ENCODE measurements at places on chromosomes 4 and X.

GRCh38 chrX:143378851-143379250, 138.4 kb downstream of the SPANXN3 start:
- DNase-seq = no peak

DNA sequence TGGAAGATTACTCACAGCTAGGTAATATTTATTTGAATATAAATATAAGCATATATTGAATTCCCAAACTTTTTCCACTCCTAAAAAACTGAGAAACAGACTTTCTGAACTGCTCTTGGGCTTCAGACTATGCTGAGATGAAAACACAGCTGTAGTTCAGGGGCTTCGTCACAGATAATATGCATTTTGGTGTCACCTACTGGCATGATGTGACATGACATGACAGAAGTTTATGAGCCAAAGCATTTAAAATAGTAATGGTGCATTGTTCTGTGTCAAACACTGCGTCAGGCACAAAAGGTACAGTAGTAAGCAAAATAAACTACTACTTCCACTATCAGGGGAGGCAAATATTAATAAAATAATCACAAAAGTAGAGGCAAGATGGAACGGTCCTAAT, 171.3 kb downstream of the BTC start:
- DNase-seq = no peak

DNA sequence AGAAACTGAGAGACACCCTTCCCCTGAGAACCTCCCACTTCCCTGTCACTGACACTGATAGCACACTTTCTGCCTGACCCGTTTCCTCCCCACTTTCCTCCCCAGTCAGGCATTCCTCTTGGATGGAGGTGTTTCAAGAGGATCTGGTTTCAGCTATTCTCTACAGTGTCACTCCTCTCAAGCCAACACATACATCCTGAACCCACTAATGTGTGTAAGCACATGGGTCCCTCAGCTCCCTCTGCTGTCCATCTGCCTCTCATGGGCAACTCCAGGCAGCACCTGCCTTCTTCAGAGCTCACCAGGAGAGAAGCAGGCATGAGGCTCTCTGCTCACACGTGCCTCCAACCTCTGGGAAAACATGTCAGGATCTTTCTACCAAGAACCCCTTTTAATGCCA, 207.6 kb downstream of the NAF1 start:
- peak; percentile 20 for DNase-seq

DNA sequence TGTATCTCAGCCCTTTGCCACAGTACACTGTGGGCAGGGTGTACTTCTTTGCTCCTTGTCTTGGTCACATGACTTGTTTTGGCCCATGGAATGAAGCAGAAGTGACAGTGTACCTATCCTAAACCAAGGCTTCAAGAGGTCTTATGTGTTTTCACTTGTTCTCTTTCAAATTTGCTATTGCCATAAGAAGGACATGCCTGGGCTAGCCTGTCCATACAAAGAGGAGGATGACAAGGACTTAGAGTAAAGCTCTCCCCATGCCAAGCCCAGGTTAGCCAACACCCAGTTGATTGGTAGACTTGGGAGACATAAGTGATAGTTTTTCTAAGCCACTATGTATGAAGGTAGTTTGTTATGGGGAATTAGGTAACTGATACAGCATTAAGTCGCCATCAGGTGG, 141.1 kb upstream of the MID1 start:
- DNase-seq = no peak

GRCh38 chrX:17707731-17708130, 29.6 kb upstream of the SCML1 start:
- DNase-seq = no peak

DNA sequence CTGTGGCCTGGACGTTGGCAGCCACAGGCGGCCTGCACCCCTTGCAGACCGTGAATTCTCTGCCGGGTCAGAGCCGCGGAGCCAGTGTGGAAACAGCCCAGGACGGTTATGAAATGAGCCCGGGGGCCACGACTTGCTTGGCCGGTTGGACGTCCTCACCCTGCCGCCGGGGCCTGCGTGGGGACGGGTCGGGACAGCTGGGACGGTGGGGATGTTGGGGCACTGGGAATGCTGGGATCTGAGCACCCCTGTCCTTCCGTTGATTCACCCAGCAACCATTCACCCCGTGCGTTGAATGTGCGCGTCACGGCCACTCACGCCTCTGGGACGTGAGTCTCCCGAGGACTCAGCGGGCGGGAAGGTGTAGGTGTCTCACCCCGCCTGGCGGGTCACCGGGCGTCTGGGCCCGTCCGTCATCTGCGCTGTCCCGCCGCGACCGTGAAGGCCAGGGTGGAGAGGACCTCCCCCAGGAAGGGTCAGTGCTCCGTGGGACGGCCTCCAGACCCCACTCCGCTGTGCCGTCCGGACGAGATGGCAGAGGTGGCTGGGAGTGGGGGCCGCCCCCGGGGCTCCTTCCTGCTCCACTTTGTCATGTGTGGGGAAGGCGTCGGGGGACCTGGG, 4.5 kb upstream of the PLCXD1 start:
- DNase-seq = no peak

DNA sequence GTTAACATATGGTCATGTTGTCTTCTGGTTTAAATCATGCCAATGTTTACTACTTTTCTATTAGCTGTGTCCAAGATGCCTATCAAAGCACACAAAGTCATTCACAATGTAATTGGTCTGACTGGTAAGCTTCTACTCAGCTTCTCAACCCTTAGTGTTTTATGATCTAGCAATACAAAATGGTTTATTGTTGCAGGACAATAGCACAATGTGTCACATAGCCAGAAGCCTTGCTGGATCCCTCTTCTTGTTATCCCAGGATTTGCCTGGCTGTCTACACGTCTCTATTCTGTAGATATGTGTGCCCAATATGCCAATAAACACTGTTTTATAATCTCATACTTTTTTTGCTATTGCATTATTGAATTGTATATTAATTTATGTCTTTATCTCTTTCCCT, 1111.0 kb upstream of the AGA start:
- no peak for DNase-seq

GRCh38 chrX:42505016-42505415, 272.9 kb downstream of the PPP1R2C start:
- peak; percentile 33 for DNase-seq

DNA sequence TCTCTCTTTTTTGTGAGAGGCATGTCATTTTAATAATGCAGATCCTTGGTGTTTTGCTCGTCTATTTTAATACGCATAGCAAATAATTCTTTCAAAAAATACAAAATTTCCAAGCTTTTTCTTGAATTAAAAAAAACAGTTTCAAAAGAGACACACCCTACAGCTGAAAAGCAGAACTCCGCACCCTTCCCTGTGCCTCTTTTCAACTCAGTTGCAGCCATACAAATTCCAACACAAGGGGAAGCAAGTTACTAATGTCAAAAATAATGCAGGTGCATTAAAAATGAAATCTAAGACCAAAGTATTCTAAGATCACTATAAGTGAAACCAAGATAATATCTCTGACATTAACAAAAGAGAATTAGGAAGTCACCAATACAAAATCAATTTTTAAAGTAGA, 66.6 kb downstream of the NR3C2 start:
- DNase-seq = no peak

DNA sequence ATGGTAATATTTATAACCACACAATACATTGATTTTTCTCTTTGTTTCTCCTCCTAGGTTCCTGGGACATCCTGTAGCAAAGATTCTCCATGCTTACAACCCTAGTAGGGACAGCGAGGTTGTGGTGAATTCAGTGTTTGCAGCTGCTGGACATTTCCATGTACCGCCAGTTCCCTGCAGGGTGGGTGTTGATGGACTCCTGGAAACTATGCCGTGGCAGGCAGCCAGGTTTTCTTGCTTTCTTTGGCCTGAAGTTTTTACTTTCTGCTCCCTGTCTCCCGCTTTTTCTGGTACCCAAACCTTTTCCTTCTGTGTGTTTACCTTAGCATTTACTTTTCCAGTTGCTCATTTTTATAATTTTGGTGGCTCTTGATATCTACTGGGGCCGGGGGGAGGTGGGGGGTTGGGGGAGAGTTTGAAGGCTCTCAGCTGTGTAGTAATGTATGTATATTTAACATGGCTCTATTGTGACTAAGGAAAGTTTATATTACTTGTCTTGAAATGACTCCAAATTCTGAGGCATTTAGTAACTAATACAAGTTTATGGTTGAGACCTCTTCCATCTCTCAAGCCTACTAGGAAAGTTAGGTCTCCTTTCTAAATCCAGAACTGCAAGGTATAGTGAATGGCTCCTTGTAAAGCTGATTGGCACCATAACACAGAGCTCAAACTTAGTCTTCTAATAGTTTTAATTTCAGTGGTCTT, 89.7 kb downstream of the TMEM131L start:
- DNase-seq = no peak

DNA sequence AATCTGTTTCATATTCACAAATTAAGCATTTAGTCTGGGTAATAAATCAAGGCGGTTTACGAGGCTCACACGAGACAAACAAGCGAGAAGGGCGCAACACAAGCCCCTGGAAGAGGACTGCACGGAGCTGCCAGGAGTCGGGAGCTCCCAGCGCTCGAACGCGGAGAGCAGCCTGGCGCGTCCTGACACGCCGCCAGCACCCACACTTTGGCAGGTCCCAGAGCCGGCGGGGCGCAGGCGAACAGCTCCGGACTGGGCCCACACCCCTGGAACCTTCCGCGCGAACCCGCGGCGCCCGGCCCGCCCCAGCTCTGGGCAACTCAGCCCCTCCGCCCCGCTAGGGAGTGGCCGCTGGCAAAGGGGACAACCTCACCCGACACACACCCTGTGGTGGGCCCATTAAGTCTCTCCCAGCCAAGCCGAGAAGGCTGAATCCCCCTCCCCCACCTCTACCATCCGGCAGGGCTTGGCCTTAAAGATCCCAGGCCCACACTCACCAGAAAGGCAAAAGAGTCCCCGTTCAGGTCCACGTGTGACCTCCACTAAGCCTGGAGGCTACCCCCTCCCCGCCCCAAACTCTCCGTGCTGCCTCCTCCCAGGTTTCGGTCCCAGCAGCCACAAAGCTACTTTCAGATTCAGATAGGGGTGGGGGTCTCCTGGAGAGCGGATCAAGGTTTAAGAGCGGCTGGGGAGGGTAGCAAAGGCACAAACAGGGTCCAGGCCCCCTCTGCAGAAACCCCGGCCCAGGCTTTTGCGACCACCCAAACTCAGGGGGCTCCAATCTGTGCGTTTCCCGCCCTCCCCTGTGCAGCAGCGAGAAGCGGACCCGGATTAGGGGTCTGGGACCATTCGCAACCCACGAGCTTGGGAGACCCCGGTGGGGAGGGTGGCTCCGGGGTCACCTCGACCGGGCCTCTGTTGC, 47.5 kb upstream of the BCOR start:
- peak; percentile 45 for DNase-seq

GRCh38 chr4:2095236-2096072, 36.3 kb downstream of the NAT8L start:
- no peak for DNase-seq

DNA sequence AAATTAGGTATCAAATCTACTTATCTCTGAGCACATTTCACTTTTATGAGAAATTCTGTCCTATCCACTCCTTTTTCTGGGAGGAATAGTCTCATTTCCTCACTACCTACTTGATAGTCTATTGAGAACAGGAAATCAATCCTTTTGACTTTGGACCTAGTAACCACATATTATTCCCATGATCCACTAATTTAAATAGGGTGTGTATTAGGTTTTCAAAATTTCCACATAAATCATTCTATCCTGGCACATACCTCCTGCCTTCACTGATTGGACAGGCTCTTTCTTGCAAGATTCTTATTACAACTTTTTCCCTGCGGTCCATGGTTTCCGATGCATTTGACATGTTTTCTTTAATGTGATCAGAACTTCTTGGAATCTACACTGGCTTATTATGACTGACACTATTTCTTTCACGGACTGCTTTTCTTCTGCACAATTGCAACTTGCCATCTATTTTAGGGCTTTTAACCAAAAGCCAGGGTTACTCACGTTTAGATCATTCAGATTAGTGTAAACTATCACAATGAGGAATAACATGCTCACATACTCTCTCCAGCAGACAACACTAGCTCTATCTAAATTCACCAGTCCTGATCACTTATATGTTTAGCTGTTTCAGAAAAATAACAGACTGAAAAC, 419.9 kb upstream of the SLIT2 start:
- no peak for DNase-seq

DNA sequence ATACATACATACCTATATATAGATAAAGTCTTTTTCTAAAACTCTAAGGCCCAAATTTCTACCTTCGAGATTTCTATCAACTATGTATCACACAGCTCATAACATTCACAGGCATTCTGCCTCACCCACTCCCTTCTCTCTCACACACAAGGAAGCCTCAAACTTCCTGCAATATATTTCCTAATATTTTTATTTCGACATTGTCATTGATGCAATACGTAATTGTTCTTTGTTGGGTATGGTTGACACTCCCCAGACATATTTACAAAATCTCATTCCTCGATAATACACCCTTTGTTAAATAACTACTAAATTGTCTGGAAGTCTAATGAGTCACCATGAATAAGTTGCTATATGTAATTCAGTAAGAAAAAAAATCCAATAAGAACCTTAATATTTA, 143.5 kb downstream of the HNRNPD start:
- DNase-seq = no peak

- DNase-seq = no peak
Observed at GRCh38 chrX:113868177-113868576, 715.7 kb upstream of the HTR2C start.

GRCh38 chrX:38732866-38733265, 68.4 kb upstream of the MID1IP1 start:
- no peak for DNase-seq

DNA sequence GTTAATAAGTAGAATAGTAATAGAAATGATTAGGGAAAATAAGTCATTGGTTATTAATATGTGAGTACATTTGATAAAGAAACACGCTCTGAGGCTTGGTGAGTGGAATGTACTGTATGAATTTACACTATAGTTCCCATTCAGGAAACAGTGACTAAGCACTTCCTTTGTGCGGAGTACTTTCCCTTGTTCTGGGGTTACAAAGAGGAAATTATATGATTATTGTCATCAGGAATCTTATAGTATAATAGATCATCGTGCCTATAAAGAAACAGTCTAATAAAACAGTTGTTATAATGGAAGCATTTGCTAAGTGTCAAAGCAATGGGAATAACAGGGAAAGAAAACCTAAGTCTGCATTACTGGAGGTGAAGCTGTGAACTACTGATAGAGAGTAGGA, 138.0 kb downstream of the RPA4 start:
- DNase-seq = no peak

DNA sequence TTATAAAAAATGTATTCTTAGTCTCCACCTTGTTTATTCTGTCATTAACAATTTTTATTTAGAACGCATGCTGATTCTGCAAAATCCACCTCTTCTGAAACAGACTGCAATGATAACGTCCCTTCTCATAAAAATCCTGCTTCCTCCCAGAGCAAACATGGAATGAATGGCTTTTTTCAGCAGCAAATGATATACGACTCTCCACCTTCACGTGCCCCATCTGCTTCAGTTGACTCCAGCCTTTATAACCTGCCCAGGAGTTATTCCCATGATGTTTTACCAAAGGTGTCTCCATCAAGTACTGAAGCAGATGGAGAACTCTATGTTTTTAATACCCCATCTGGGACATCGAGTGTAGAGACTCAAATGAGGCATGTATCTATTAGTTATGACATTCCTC, 75.6 kb upstream of the SMARCA5 start:
- no peak for DNase-seq

All from WTC11 (cell line).